Osteocyte (in vitro differentiated cells): ENCODE measurements at places on chromosomes 12 and 14. TPM values are rescaled to one million over a fixed set of nuclear protein-coding genes. Genes with fewer than 3 reads are reported as not detected.

OR11H7 gene
- total RNA-seq: not detected in 2 replicates

MYH7 gene
- not detected in 2 replicates for total RNA-seq

ASCL1 gene
- not detected in 2 replicates for total RNA-seq

RNF212B gene
- not detected in 2 replicates for total RNA-seq

TMEM119 gene
- total RNA-seq: 54.0 and 58.8 TPM in 2 replicates

NCKAP5L gene
- total RNA-seq: 39.1 and 42.4 TPM in 2 replicates

NFATC4 gene
- 197 and 223 TPM in 2 replicates for total RNA-seq

CCDC198 gene
- not detected in 2 replicates for total RNA-seq

FOXN3 gene
- total RNA-seq: 120 and 130 TPM in 2 replicates

RBM23 gene
- 89.4 and 93.3 TPM in 2 replicates for total RNA-seq

KRT7 gene
- 168 and 178 TPM in 2 replicates for total RNA-seq

SMIM41 gene
- total RNA-seq: not detected in 2 replicates

ETNK1 gene
- 52.2 and 63.0 TPM in 2 replicates for total RNA-seq

DUSP6 gene
- 30.2 and 55.1 TPM in 2 replicates for total RNA-seq

CPNE6 gene
- not detected in 2 replicates for total RNA-seq

CLEC2D gene
- total RNA-seq: 7.4 and 10.0 TPM in 2 replicates

SERPINA5 gene
- total RNA-seq: 0.16 TPM in 1 of 2 replicates, not detected in the other

KLRC2 gene
- 3.0 and 3.6 TPM in 2 replicates for total RNA-seq

CCDC196 gene
- total RNA-seq: not detected in 2 replicates

ACVRL1 gene
- not detected in 2 replicates for total RNA-seq
